NCI-H2081 treated with DMSO at 0.1 percent for 48 hours (cell line): ENCODE measurements at places on chromosomes 3 and 15.

GRCh38 chr3:178054471-178054870 lies 481.8 kb upstream of the KCNMB2 start:
- no peak for DNase-seq

DNA sequence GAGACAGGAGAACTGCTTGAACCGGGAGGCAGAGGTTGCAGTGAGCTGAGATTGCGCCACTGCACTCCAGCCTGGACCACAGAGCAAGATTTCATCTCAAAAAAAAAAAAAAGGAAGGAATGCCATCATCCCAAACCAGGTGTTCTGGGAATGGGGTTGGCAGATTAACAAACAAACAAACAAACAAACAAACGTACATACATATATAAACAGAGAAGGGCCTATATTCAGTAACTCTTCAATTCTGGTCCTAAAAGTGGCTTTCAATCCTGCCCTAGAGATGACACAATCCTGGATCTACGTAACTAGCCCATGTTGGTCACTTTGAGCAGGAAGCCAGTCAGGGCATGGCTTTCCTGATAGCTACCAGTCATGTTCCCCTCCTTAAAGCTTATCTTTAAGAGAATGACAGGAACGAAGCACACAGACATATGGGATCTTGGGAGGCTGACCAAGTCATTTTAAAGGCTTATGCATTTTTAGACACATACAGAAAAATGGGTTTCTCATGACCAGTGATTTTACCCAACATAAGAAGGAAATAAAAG lies 29.9 kb upstream of the RAB11A start:
- DNase-seq = no peak

DNA sequence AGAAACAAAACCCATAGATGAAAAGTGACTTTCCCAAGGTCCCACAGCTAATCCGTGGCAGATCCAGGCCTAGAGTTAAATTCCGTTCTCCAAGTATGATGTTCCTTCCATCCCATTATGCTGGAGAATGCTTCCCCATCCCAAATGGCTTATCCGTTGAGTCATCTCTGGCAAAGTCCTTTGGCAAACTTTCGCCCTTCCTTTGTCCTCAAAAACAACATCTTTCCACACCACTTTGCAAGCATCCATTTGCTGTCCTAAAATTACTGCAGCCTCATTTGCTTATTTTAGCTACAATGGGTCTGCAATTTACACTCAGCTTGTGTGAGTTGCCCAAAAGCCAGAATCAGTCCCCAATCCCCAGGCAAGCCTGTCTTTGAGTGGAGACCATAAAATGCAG lies 304.0 kb upstream of the TLE3 start:
- DNase-seq = no peak

GRCh38 chr3:38725726-38726419 lies 76.4 kb upstream of the SCN5A start:
- no peak for DNase-seq

DNA sequence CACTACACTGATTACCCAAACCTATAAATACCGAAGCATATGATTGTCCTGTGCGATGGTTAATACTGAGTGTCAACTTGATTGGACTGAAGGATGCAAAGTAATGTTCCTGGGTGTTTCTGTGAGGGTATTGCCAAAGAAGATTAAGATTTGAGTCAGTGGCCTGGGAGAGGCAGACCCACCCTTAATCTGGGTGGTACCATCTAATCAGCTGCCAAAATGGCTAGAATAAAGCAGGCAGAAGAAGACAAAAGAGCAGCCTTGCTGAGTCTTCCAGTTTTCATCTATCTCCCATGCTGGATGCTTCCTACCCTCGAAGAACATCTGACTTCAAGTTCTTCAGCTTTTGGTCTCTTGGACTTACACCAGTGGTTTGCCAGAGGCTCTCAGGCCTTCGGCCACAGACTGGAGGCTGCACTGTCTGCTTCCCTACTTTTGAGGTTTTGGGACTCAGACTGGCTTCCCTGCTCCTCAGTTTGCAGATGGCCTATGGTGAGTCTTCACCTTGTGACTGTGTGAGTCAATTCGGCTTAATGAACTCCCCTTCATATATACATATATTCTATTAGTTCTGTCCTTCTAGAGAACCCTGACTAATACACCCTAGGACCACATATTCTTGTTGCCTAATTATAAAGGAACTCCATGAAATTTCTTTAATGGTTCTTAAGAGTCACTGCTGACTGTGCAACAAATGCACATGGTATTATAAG lies 31.7 kb downstream of the CSNK1G1 start:
- DNase-seq = no peak

DNA sequence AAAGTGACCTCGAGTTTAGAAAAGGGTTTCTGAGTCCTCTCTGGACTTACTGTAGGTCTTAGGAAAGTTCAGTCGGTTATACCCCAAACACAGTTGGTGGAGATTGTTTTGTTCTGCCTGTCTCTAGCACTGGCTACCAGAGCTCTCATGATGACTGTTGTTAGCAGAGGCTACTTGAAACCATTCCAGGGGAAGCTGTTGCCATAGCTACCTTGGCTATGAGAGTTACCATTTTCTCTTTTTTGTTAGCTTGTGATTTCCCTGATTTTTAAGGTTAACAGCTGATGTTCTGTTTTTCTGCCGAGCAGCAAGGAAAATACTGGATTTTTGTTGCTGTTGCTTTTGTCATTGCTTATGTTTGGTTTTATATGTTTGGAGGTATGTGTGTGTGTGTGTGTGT lies 26.7 kb downstream of the ABHD2 start:
- DNase-seq = peak; percentile 74

DNA sequence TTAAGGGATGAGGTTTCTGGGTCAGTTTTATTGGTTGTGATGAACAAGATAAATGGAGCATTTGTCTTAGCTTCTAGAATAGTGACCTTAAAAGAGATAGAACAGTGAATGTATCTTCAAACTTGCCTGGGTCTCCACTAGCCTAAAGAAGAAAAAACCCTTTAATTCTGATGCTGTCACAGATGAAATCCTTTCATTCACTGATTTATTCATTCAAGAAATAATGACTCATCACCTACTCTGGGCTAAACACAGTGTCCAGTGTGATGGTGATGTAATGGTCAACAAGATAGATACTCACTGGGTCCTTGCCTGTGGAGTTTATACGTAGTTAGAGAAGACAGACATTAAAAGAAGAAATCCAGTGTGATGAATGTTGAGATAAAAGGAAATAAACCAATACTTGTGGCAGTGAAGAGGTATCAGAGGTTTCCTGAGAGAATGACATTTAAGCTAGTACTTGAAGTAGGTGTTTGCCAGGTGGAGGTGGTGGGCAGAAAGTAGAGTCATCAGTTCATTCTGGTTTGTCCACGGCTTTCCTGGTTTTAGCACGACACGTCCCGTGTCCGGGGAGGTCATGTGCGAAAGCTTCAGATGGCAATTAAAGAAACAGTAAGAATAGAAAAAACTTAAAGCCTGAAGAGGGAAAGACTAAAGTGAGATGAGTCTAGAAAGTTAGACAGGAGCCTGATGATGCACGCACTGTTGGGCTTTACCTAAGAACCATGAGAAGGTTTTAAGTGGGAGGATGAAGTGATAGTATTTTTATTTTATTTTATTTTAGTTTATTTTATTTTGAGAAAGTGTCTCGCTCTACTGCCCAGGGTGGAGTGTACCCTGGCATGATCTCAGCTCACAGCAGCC lies 18.5 kb downstream of the PAK2 start:
- no peak for DNase-seq

DNA sequence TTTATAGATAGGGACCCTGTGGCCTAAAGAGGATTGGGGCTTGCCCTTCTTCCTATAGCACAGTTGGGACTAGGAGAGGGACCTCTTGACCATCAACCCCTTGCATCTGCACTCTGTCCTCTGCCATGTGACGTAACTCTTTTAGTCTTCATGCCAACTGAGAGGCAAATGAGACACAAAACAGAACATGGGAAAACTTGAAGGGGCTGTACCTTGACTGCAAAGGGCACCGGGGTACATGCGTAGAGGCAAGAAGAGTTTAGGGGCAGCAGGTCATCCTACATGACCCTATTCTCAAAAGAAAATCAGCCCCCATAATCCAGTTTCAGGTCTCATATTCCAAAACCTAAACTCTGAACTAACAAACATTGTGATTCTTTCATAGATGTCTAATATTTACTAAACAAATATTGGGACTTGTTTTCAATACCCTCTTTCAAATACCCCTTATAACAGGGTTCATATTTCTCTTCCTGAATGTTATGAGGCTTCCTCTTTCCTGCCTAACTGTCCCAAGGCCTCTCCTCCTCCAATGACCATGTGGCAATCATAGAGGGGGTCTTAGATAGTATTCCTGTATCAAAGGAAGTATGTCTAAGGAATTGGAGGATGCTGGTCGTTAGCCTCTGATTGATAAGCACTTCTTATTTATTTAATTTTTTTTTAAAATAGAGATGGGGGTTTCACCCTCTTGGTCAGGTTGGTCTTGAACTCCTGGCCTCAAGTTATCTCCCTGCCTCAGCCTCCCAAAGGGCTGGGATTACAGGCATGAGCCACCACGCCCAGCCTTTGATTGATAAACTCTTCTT lies 20.6 kb downstream of the ACKR2 start:
- DNase-seq = no peak

- DNase-seq = no peak
Measured at GRCh38 chr3:110929816-110930215, 141.8 kb upstream of the NECTIN3 start.

- no peak for DNase-seq
Measured at GRCh38 chr15:68386587-68387288, 45.2 kb downstream of the ITGA11 start.

DNA sequence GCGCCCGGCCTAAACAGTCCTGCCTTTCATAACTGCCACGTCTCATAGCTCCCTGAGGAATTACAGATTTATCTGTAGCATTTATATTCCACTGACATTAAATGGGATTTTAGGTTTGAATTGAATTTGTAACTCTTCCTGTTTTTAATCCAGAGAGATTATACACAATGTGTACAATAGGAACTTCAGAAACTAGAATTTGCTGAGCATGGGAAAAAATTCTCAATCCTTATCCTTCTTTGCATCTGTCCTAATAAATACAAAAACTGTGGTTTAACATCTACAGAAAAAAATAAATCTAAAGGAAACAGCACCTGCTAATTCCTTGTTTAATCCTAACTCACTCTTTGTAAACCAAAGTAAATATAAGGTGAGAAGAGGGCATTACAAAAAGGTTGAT lies 2.2 kb downstream of the NEK11 start:
- no peak for DNase-seq

DNA sequence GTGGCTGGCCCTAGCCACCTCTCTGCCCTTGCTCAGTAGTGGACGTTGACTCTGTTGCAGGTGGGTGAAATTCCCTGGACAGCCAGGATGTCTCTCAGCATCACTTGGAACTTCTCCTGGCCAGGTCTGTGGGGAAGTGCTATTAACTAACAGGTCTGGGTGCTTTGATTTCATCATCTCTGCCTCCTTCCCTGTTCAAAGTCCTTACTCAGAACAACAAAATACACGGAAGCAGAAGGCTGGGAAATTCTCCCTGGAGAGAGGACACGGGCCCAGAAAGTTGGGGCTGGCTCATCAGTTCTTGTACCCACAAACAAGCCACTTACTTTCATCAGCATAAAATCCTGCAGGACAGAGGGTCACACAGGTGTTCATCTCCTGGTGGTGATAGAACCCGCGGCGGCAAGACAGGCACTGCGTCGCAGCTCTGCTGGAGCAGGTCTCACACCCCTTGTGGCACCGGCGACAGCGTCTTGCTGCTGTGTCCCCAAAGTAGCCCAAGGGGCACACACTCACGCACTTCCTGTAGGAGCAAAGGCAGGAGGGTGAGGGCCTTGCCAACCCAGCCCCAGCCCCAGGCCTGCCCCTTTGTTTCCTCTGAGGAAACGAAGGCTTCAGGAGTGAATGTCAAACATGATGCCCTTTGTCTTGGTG lies 29.6 kb upstream of the SNRPA1 start:
- no peak for DNase-seq
